ENCODE measurements at places on chromosomes 3 and 15.

DNA sequence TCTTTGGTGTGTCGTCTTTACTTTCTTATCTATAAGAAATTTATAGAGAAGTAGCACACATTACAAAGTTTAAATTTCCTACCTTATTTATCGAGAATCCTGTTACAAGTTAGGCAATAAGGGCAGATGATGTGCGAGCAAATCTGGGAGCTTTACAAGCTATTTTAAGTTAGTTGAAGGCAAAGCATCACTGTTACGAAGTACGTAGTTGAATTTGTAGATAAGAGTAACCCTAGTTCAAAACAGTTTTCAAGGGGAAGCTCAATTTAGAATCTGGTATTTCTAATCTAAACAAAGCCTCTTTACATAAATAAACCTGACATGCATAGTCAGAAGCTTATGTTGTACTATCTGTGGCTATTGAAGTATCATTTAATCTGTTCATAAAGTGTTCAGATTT lies 8.4 kb downstream of the KBTBD8 start:
- no peak for DNase-seq

GRCh38 chr3:35492841-35493240 lies 146.5 kb upstream of the ARPP21 start:
- no peak for DNase-seq

GRCh38 chr3:126104742-126105605 lies 21.1 kb upstream of the SLC41A3 start:
- no peak for DNase-seq

DNA sequence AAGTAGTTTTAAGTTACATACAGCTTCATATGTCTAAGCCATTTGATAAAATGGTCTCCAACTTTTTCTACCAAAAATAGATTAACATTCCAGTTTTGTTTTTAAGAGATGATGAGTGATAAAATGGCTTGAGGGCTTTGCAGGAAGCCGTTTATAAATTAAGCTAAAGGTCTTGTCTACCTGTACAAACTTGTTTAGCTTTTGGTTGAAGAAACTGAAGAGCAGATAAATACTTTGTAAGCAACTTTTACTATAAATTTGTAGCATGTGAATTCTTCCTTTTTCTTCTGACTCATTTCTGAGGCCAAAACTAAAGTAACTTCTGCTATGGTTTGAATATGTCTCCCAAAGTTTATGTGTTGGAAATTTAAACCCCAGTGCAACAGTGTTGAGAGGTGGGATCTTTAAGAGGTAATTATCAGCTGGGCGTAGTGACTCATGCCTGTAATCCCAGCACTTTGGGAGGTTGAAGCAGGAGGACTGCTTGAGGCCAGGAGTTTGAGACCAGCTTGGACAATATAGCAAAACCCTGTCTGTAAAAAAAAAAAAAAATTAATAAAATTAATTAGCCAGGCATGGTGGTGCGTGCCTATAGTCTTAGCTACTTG lies 8.2 kb upstream of the NEDD4 start:
- no peak for DNase-seq

- DNase-seq = no peak
Observed at GRCh38 chr3:149688122-149688757, 30.4 kb upstream of the WWTR1 start.

- no peak for DNase-seq
Observed at GRCh38 chr3:68485051-68485450, 447.3 kb downstream of the TAFA4 start.

GRCh38 chr3:11601446-11602238 lies 42.1 kb downstream of the VGLL4 start:
- DNase-seq = no peak

DNA sequence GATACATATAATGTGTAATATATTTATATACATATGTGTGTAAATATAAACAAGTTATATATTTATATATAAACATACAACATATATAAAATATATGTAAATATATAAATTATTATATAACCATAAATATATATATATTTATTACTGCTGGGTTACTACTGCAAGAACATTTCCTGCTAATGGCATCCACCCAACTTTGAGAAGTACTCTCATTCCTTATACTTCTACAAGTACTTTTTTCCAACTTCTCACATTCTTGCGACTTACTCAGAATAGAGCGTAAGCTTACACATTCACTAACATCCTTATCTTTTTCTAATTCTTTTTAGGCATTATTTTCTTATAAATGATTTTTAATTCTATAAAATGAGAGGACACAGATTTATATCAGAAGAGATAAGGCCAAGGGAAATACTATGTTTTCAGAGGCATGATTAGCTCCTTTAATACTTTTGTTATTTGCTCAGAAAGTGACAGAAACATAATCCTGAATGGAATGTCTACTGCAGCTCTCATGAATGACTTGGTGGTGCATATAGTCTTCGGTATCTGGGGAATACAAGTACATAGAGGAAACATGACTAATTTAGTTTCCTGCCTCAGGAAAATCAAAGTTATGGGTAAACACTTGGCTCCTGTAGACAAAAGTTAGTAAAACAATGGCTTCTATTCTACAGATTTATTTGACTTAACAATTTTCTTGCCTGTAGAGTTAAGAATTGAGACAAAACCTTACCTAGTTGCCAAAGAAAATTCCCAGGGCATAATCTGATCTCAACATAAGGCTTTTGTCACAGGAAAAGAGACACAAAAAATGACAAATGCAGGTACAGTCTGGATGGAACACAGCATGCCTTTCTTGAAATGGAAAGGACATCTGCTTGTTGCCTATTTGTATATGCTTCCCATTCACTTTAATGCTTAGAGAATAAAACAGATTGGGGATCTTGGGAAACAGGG lies 453.9 kb downstream of the SQOR start:
- no peak for DNase-seq

DNA sequence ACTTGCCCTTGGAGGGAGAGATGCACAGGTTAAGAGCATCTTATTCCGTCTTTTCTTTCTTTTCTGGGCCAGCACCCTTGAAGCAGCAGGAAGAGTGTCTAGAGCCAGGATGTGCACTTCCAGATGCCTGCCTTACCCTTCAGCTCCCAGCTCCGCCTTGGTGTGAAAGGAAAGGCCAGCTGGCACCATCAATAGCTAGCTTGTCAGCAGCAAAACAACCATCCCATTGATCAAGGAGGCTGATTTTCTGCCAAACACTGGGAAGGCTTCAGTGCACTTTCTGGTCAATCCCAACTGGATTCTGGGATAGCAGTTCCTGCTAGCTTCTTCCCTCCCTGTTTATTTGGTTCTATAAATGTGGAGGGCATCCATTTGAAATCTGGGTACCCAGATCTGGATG lies 110.9 kb upstream of the GALNT15 start:
- no peak for DNase-seq

DNA sequence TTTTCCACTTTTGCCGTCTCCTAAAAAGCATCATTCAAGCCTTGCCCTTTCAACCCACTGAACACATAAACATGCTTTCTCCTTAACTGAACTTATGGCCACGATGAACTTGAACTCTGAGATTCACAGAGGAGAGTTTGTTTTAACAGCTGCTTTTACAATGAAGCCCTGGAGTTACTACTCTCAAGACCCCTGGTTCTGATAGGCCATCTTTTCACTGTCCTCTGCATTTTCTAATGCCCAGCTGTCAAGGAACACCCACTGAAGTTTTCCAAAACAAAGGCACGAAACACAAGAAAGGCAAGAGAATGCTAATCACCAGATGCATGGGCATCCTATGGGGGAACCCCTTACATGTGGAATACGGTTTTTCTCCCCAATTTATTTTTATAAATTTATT lies 100.8 kb downstream of the ADAMTS9 start:
- no peak for DNase-seq

GRCh38 chr3:89955156-89955555 lies 847.7 kb downstream of the EPHA3 start:
- DNase-seq = peak; percentile 50

GRCh38 chr15:67931861-67932260 lies 92.0 kb upstream of the RNU6-1 start:
- no peak for DNase-seq

- no peak for DNase-seq
Observed at GRCh38 chr3:65265511-65265910, 577.7 kb upstream of the ADAMTS9 start.

GRCh38 chr15:70283511-70283910 lies 185.8 kb upstream of the TLE3 start:
- DNase-seq = no peak

DNA sequence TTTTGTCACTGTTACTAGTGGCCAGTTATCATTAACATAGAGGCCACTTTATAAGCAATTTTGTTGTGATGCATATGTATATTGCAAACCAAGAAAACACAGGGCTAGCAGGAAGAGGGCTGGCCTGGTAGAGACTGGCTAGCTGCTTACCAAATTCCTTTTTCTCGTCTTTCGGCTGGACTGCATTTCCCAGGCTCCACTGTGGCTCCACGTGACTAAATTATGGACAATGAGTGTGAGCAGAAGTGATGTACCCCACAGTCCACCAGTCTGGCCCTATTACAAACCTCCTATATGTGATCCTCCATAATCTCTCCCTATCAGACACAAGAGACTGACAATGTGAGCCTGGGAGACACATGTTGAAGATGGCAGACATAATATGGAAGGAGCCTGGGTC lies 257.0 kb downstream of the MFSD1 start:
- DNase-seq = no peak

DNA sequence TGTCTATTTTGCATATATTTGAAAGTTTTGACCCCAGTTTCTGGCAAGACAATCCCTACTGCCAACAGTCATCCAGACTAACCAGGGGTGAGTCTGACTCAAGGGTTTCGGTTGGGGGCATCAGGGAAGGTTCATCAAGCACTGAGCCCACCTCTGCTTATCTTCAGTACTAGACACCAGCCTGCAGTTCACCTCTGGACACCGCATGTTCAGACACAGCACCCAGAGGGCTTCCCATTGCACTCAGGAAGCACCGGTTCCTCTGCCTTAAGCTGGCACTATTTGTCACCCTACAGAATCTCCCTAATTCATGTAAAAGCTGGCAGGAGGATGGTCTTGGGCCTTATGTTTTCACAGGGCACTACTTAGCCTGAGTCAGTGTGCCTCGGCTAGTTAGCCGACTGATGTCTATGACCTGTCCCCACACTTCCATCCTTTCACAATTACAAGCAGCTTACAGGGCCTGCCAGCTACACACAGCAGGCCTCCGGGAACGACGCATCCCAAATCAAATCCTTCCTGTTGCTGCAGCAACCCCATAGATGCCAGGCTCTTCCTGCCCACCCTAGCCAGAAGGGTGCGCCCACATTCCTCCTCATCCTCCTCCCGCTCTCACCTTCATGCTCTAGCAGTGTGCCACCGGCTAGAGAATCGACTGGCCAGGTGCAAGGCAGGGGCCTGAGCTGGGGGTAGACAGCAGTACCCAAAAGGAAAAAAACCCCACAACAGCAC lies 52.5 kb downstream of the SH3BP5 start:
- DNase-seq = no peak

GRCh38 chr3:15241341-15241740 lies 35.3 kb downstream of the CAPN7 start:
- peak; percentile 34 for DNase-seq

DNA sequence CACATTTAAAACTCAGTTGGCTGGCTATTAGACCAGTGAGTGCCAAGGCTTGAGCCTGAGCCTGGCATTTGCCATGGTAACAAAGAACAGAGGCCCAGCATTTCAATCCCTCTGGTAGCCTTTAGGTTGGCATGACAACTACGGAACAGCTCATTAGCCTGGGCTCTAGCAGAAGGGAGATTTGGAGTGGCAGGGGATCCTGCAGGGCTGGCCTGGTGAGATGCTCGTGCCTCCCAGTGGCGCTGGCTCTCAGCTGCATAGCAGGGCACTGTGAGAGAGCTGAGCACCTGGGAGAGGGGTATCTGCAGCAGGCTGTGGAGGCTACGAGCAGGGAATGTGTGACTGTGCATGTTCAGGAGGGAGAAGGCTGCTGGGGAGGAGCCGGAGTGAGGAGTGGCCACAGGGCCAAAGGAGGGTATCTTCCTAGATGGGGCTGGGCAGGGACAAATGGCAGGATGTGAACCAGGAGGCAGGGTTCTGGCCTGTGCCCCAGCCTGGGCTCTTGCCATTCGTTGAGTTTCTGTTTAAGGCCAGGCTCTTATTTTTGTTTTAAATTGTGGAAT lies 5.6 kb upstream of the ABTB1 start:
- no peak for DNase-seq

DNA sequence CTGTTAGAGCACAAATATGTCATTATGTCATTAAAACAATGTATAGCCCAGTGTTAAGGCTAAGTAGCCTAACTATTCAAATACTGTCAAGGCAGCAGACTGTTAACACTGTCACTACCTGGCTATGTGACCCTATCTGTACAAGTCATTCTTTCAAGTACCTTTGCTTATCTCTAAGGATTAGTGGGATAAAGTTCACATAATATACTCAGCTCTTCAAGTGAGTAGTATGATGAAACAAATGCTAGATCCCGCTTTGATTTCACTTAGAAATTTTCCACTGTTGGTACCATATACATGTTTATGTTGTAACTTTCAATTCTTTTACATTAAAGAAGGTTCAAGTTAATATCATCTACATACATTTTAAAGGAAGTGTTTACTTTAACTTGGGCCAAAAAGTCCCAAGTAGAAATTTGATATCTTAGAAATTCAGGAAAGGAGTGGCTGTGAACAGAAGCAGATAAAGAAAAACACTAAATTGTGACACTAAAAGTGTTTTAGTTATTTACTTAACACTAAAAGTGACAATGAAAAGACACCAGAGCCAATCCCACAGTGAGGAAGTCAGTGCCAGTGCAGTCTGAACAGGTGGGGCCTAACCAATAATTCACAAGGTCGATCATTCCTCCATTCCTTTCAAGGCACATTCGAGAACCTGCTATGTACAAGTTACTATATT lies 4.8 kb upstream of the RFX7 start:
- DNase-seq = no peak

GRCh38 chr3:39346785-39347585 lies 17.5 kb downstream of the CCR8 start:
- DNase-seq = no peak

GRCh38 chr3:37635251-37635650 lies 226.4 kb upstream of the CTDSPL start:
- no peak for DNase-seq

GRCh38 chr15:41848631-41849030 lies 10.0 kb downstream of the PLA2G4B start:
- no peak for DNase-seq

- DNase-seq = no peak
Observed at GRCh38 chr15:67968564-67968963, 85.6 kb upstream of the PIAS1 start.

GRCh38 chr3:102063572-102063971 lies 214.3 kb downstream of the NFKBIZ start:
- no peak for DNase-seq

Data from T47D (cell line).